ENCODE measurements at places on chromosomes 4 and X.

DNA sequence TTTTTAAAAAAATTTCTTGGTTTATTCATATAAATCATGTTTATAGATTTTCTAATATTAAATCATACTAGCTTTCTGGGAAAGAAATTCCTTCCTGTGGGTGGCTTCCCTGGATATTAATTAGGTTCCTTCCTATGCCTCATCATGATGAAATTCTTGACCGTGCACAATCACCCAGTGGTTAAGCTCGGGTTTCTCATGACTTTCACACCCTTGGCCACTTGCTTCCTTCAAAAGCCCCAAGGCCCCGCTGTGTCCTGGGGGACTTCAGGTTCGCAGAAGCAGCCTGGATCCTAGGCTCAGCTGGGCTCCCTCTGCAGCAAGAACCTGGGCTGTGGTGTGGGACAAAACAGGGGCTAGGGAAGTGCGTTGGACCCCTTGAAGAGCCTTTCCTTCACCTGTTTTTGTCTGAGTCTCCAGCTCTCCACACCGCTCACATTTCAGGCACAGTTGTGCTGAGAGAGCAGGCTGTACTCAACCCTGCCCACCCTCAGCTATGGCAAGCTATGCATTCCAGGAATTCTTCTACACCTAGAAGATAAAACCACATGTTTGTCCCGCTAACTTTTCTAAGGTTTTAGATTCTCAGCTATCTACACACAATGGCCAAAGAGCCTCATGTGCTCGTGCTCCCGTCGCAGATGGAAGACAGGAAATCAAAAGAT, 48.9 kb upstream of the TMSB15B start:
- no peak for DNase-seq

- DNase-seq: no peak
Observed at GRCh38 chr4:170741856-170742255, 652.1 kb upstream of the AADAT start.

DNA sequence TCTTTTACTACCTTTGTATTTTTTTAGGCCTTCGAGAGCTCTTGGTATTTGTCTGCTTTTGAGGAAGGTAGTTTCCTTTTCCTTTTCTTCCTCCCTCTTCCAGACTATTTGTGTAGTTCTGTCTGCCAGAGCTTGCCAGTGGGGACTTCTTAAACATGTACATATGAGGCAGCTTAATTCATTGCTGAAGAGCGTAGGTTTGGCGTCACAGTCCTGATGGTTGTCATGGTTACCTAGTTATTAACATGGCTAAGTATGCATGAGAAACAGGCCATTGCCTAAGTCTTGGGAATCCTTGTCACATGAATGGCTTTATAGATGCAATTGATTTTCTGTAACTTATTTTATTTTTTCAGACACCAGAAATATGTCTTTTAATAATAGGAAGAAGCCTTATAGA, 48.5 kb upstream of the ARMCX2 start:
- no peak for DNase-seq

GRCh38 chr4:176276710-176277109, 7.7 kb upstream of the ASB5 start:
- DNase-seq: no peak

DNA sequence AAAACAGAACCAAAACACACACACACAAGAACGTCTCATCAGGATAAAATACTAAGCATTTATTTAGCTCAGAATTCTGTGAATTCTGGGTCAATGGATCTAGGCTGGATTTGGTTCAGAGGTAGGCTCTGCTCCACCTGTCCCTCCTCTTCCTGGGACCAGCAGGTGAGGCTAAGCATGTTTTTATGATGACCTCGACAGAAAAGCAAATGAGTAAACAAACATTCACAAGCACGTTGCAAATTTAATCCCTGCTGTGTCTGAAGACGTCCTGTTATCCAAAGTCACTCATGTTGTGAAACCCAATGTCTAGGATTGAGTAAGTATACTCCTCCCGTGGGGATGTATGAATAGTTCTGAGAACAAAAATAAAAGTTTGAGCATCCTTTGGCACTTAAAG, 371.4 kb upstream of the TECRL start:
- DNase-seq: no peak

DNA sequence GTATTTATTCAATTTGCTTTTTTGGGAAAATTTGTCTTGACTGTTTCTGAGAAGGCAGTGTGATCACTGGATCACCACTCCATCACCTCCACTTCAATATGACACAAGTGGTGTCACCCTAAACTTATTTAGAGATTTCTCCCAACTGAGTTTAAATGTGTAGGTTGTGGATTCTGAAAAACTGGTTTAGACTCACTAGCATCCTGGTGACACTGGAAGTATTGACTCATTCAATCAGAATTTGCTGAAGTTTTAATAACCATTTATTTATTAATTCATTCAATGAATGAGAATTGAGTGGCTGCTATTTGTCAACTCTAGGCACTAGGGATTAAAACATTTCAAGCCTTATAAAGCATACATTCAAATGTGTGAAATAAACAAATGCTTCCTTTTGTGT, 819.1 kb upstream of the EPHA5 start:
- DNase-seq: no peak

DNA sequence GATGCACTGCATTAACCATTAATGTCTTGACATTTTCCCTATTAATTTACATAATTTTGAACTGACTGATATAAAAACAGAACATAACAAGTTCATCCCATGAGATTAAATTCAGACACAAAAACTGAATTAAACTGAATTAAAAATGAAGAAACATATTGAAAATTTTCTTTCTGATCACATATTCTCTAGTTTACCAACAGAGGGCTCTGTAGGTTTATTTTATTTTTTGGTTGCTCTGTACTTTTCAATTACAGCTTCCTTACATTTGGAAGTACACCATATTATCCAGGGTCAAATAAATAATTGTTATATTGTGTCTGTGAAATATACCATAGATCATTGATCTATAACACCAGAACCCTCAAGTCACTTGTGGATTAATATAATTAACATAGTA, 27.3 kb upstream of the CT83 start:
- DNase-seq: no peak

DNA sequence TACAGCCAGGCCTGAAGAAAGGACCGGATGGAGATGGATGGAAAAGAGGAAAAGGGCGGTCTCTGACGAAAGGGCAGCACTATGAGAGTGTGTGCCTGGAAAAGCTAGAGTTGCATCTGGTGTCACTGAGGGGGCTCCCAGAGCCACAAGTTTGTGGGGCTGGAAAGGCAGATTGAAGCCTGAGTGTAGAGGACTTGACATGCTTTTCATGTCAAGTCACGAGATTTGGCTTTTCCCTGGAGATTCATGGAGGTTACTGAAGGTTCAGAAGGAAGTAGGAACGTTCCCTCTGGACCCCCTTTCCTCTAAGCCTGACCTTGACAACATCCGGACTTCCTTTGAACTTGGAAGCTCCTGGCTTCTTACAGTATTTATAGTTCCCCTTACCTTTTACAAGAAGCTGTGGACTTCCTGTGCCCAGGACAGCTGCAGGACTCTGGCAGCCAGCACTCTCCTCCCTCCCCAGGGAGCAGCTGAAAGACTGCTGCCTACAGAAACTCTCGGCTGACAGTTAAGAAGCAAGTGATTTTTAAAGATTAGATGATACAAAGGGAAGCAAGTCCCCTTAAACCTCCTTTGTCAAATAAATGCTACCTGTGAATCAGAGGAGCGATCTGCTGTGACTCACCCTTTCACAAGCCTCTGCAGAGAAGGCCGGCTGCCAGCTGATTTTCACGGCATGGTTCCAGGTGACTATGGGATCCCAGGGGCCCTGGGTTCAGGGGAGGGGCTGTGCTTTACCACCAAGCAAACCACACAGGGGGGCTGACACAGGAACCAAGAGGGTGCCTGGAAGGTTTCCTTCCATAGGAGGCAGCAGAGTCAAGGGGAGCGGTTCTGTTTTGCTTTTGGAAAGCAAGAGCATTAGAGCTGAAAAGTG, 72.9 kb upstream of the STIM2 start:
- DNase-seq: no peak

GRCh38 chr4:17709763-17710068, 71.7 kb downstream of the FAM184B start:
- no peak for DNase-seq

DNA sequence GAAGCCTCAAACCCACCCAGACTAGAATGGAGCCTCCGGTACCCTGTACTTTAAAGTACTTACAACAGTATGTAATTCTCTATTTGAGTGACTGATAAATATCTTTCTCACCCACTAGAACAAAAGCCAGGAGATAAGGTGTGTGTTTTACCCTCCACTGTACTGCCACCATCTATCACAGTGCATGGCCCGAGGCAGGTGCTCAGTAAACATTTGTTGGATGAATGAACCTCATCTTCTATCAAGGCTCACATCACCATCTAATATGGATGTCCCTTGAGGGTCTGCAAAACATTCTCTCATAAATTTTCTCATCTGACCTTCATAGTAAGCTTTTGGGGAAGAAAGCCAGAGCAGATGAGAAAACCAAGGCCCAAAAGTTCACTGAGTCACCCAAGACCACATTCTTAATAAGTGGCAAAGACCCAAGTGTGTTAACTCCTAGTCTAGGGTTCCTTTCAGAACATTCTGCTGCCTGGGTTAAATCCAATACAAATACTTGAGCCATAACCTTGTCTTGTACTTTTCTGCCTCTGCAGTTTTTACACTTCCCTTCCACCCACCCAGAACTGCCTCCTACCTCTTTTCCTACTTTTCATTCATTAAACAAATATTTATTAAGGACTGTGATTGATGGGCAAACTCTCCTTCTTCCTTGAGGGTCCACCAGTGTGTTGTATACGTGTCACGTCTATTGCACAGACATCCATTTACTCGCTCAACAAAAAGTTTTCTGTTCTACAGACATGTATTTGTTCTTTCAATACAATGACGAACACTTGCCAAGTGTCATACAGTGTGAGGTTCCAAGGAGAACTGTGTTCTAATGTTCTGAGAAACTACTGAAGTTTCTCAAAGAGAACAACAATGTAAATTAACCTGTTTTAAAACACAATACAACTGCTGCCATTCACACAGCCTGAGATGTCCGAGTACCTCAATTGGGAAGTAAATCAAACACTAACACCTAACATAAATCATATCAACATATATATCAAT, 35.7 kb downstream of the APBB2 start:
- DNase-seq: no peak

DNA sequence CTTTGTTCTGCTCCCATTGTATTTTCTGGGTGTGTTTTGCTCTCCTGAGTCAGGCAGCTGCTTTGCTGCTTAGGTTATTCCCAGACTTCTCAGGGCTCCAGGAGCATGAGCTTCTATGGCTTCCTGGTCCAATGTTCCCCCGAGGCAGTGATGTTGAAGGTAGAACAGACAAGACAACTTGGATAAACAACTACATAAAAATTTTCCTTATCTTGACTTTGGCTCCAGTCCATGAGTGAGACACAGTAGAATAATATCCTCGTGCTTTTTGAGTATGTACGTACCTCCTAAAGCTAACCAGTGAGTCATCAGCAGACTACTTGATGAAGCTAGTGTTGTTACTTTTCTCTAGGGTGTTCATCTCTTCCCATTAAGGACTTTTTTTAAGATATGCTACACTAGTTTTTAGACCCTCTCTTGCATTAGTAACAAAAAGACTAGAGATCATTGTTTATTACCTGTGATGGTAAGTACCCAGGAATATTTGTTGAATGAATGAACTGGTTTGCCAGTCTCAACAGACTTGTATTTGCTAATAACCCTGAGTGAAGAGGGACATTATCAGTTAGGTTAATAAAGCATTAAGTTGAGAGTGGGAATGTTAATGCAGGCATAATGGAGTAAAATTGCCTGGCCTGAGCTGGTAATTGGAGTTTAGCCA, 131.9 kb downstream of the FHIP1A start:
- DNase-seq: no peak

DNA sequence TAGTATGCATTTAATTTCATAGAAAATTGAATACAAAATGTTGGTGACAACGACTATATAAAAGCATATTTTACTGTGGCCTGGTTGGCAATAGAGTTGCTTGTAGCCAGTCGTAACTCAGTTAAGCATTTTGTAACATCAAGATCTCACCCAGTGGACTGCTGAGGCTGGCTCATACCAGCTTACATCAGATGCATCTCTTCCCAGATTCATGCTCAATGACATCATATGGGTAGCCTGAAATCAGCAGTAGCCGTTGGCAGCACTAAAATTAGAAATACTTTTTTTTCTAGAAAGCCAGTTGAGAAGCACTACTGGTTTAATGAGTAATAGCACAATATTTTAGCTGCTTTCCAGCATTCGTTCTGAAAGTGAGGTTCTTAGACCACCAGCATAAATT, 341.2 kb downstream of the TECRL start:
- no peak for DNase-seq

GRCh38 chr4:112120021-112120420, 25.2 kb upstream of the FAM241A start:
- no peak for DNase-seq

- DNase-seq: no peak
Observed at GRCh38 chrX:80022363-80023031, 7.9 kb downstream of the TBX22 start.

DNA sequence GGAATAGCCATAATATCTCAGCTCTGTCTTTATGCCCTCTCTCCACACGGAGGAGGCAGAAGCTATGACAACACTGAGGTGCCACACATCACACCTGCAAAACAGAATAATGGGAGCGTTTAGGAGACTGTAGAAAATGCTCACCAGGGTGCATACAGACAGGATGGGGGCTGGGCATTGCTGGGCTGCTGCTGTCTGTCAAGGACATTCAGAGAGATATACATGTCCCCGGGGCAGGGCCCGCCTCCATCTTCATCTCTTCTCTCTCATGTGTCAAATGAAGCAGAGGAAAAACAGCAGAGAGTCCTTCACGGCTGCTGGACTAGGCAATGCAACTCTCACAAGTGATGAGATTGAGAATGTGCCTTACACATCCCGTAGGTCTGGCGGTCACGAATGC, 65.3 kb upstream of the DHRSX start:
- no peak for DNase-seq

DNA sequence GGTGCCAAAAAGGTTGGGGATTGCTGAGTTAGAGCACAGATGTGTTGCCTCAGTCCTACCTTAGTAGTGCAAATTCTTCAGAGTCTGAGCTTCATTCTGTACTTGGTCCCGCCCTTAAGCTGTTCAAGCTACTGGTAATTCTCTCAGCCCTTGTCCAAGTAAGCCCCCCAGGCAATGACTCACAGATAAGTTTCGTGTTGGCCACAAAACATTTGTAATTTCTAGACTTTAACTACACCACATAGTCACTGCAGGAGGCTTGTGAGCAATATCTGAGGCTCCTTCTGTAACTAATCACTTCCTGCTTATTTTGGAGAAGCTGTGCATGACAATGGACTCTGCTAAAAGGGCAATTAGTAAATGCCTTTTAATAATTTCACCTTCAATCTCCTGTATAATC, 1420.5 kb downstream of the PCDH7 start:
- no peak for DNase-seq

- no peak for DNase-seq
Observed at GRCh38 chrX:118666521-118666920, 60.9 kb upstream of the IL13RA1 start.

DNA sequence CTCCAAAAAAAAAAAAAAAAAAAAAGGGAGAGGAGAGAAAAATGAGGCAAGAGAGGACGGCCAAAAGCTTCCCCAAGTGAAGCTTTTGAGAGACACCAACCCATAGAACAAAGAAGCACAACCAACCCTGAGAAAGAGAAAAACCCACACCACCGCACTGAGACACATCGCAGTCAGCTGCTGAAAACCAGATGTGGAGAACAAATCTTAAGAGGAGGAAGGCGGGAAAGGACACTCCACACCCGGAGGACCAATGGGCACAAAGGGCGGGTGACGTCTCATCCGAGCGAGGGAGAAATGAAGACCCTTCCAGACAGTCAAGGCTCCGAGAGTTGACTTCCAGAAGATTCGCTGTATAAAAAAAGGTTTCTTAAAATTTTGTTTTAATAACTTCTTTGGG, 112.1 kb downstream of the AFAP1 start:
- no peak for DNase-seq

- DNase-seq: peak; percentile 95
Observed at GRCh38 chr4:6200011-6200921, at the start of gene JAKMIP1. Gene JAKMIP1, minus strand, starts transcription at chr4:6200549. Its CDS starts 87,699 bp downstream, at chr4:6112850.

Data from germinal center (tissue), 1 donor.